ENCODE measurements at places on chromosomes 3 and 15.

- DNase-seq = no peak
These were observed 18.1 kb upstream of the ALDH1A3 start for GRCh38 chr15:100861511-100861991.

- DNase-seq = no peak
These were observed 5.6 kb upstream of the PYDC2 start for GRCh38 chr3:191455257-191455952.

DNA sequence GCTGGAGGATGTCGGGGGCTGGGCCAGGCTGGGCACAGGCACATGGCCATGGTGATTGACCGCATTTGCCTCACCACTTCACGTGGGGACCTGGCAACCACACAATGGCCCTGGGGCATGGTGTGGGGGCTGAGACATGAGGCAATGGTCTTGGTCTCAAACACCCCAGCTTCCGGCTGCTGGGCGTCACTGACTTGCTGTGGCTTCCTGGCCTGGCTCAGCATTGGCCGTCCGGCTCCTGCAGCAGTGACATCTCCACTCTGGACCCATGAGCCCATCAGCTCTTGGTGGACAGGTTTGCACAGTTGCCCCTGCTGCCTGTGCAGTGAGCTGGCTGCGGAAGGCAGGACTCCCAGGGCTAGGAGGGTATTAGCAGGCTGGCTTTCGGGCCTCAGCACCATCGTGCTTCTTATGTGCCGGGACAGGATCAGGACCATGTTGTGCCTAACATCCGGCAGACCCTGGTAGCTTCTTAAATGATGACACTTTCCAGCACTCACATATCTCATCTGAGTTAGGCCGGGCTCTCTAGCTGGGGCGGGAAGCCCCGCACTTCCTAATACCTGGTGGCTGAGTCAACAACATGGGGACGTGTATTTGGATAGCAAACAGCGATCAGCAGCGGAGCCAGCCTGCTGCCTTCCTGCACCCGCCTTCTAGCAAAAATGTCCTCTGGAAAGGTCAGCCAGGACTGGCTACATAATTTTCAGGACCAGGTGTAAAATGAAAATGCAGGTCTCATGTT is 34.1 kb downstream of the ZNF710 start:
- no peak for DNase-seq

DNA sequence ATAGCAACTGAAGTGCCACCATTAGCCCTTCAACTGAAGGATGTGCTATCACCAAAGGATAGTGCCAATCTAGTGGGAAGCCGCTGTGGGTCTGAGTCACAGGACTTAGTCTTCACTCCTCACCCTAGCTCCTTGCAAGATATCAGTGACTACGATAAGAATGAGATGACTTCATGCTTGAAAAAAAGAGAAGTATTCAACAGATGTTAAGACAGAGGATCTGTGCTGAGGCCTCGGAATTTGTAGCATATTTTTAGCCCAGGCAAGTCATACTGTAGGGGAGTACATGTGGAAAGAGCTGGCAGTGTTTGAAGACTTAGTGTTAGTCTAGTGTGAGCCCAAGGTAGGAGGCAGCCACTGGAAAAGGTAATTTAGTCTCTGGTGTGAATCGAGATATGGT is 270.7 kb upstream of the LRTM1 start:
- DNase-seq = no peak

GRCh38 chr15:59013246-59013873 is 25.9 kb downstream of the RNF111 start:
- no peak for DNase-seq

GRCh38 chr15:98505611-98506031 is 142.7 kb upstream of the IGF1R start:
- DNase-seq = no peak

- DNase-seq = peak; percentile 61
These were observed 2.7 kb upstream of the ISL2 start for GRCh38 chr15:76333720-76334437.

DNA sequence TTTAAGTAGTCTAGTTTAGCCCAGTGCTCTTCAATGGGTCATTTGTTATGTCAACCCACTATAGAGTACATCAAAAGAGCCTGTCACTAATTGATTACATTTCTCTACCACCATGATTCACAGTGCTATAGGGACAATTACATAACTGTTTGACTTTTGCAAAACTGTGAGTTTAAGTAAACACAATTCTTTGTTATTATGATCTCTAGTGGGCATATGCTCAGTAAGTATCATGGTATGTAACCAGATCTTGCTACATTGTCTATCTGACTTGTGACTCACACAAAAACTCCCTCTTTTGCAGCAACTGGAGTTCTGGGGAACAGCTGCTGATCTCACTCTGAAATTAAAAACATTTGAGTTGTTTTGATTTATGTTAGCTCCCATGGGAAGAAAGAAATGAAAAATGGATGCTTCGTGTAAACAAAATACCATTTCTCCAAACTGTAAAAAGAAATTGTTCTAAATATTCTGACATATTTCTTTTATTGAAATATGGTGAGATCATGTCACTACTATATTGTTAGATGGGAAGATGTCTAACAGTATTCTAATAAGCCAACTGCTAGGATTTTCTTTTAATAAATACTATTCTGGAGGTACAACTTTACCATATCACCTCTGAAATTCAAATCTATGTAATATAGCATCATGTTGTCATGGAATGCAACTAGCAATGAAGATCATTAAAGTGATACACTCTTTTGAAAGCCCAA is 470.4 kb downstream of the ROBO1 start:
- DNase-seq = no peak

- peak; percentile 20 for DNase-seq
These were observed 6.6 kb downstream of the GPX1 start for GRCh38 chr3:49351521-49352011.

DNA sequence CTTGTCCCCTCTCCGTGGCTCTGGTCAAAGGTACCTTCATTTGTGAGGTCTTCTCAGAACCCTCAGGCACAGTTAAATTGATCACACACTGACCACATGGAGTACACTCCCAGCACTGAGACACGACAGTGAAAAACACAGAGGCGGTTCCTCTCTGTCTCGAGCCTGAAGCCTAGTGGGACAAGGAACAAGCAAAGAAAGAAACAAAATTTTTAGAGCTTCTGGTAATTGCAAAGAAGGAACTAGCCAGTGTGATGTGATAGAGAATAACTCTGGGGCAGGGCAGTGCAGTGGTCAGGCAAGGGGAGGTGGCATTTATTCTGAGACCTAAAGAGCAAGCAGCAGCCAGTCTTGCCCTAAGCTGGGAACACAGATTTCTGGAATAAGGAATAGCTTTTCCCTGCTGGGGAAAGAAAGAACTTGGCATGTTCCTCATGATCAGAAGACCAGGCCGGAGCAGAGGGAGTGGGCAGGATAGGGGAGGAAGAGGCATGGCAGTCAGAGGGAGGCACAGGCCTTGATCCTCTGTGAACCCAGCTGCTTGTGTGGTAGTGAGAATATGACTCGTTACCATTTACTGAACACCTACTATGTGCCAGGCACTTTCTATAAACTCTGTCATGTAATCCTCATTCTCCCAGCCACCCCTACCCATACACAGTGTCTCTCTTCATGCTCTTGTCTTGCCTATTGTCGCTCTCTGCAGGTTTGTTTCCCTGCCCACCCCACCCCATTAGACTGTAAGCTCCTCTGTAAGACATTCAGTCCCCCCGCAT is 262.3 kb upstream of the HES1 start:
- DNase-seq = no peak

DNA sequence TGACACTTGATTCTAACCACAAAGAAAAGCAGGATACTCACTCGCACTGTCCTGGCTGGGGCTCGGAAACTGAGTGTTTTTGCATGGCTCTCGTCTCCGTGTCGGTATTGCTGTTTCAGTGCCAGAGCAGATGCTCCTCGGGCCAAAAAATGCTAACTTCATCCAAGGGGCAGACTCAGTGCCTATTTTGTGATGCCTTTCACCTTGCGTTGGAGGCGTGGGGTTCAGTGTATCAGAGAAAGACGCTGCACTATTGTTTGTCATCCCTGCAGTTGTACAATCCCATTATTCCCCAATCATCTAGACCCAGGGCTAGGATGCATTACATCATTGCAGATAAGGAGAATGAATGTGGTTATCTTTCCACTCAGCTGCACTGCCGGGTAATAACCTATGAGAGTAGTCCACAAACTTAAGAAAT is 1.4 kb downstream of the CACNA2D3 start:
- DNase-seq = no peak
